Fibroblast of lung (primary cell): ENCODE measurements at places on chromosomes 4 and X.

GRCh38 chr4:120065974-120066516, 603 bp downstream of the MAD2L1 start:
- peak overlapping the region; percentile 79 for H3K4me3 ChIP-seq
- peak overlapping the region; percentile 96 for H3K27ac ChIP-seq
- DNase-seq = no peak
- no peaks in the 10 kb centered on the region for H3K36me3 ChIP-seq
- H3K27me3 ChIP-seq = no peaks in the 10 kb centered on the region

GRCh38 chr4:13627178-13627605, 333 bp downstream of the BOD1L1 start:
- H3K4me1 ChIP-seq = peaks cover 2% of the 10 kb centered on the region
- peak overlapping the region; percentile 91 for H3K27ac ChIP-seq
- no peaks in the 10 kb centered on the region for H3K36me3 ChIP-seq
- peak overlapping the region; percentile 92 for H3K4me3 ChIP-seq
- DNase-seq = peak; percentile 11
- no peaks in the 10 kb centered on the region for H3K27me3 ChIP-seq

DNA sequence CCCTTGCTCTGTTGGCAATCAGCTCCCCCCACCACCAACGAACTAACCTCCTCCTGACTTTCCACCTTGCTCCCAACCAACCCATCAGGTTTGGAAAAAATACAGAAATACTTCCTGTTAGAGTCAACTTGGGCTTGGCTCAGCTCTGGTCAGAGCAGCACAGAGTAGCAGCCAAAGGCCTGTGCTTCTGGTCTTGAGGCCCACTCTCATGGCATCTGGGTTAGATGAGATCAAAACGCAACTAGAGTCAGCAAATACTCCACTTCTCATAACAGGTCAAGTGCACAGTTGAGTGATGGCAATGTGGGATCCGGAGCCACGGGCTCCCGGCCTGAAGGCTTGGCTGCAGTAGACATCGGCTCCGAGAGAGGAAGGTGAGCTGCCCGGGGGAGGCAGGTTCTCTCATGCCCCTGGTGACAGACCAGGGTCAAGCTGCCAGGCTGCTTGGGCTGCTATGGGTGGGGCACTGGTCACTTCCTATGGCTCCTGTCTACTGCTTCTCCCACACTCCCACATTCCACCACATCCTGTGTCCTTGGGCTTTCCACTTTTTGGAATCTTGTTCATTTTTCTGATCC, 34.8 kb downstream of the ZNF185 start:
- H3K36me3 ChIP-seq = no peaks in the 10 kb centered on the region
- no peaks in the 10 kb centered on the region for H3K27me3 ChIP-seq
- no peaks in the 10 kb centered on the region for H3K4me1 ChIP-seq
- DNase-seq = no peak

DNA sequence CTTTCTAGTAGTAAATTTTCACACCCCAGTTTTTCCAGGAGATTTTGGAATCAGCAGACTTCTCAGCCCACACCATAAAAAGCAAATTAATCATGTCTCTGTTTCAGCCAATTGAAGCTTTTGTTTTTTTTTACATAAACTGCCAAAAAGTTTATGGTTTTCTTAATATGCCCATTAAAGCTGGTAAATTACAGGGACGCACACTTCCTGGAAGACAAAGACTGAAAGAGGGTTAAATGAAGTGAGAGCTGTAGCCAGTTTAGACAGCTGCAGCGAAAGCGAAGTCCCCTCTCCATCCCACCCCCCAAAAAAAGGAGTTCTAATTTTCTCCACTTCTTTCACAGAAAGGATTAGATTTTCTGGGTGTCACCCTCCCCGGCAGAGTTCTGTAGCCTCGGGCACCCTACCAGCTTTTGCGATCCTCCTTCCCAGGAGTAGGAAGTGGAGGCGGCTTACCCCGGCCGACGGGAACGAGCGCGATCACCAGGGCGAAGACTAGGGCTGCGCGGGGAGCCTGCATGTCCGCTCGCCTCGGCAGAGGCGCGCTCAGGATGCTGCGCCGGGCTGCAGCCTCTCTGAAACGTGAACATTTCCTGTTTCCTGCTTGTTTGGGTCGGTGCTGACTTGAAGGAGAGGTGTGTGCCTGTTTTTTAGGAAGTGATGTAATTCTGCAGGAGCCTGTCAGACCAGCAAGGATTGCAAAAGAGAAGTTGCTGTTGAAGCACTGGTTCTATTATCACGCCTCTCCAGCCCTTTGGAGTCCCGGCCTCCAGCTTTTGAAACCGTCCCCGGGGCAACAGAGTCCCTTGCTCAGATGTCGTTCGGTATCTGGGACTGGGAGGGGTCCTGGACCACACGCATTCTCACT, at the start of gene TMEM154:
TMEM154 (minus strand) TSS at position 584 of the 868 bp plus-strand sequence; CDS start at position 520, 64 bp downstream.
- H3K36me3 ChIP-seq = no peaks in the 10 kb centered on the region
- H3K4me1 ChIP-seq = peaks cover 3% of the 10 kb centered on the region
- H3K4me3 ChIP-seq = peak within 1 kb of the TSS; percentile 55
- peak; percentile 85 for DNase-seq
- H3K27ac ChIP-seq = peak within 1 kb of the TSS; percentile 6

GRCh38 chr4:170089274-170089667, 485 bp downstream of the AADAT start:
- peak; percentile 49 for DNase-seq
- no peaks in the 10 kb centered on the region for H3K36me3 ChIP-seq
- peak overlapping the region; percentile 34 for H3K27ac ChIP-seq
- H3K4me3 ChIP-seq = peak overlapping the region; percentile 66

- no peaks in the 10 kb centered on the region for H3K36me3 ChIP-seq
- no peak overlapping the region for H3K4me3 ChIP-seq
- DNase-seq = no peak
- H3K27ac ChIP-seq = no peak overlapping the region
- H3K4me1 ChIP-seq = no peaks in the 10 kb centered on the region
Observed at GRCh38 chr4:132026166-132026565, 1122.9 kb upstream of the PCDH10 start.

DNA sequence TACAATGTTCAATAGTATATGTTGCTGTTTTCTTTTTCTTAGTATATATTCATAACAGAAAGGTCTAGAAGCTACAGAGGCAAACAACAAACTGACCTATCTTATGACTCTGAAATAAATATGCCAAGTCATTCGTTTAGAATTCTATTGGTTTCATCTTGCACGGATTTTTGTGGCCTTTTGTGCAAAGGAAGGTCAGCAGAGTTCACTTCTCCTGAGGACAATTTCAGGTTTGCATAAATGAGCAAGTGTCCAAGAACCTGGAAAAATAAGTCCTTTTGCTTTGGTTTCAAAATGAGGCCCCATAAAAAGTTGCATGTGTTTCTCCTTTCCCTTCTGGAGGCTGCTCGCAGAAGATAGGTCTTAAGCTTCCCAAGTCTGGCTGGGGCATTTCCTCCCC, 156.9 kb downstream of the APBB2 start:
- peak; percentile 79 for DNase-seq
- H3K27me3 ChIP-seq = no peaks in the 10 kb centered on the region
- H3K4me1 ChIP-seq = peaks cover 3% of the 10 kb centered on the region
- H3K4me3 ChIP-seq = no peak overlapping the region

DNA sequence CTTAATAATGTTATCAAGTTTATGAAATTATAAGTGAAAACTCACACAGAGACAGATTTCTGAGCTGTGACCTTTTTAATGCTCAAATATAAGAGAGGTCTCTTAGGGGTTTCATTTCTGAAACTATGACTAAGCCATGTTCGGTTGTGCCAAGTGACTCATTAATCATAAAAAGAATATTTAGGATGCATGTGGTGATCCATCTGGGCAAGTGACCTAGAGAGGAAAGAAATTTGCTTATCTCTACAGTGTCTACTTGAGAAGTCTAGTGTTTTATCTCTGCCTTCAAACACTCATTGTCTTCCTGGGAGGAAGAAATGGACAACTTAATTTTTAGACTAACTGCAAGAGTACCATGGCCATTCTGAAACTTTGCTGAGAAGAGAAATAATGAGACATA, 545.3 kb upstream of the GRID2 start:
- no peak overlapping the region for H3K4me3 ChIP-seq
- no peaks in the 10 kb centered on the region for H3K27me3 ChIP-seq
- H3K4me1 ChIP-seq = no peaks in the 10 kb centered on the region
- peak; percentile 76 for DNase-seq

DNA sequence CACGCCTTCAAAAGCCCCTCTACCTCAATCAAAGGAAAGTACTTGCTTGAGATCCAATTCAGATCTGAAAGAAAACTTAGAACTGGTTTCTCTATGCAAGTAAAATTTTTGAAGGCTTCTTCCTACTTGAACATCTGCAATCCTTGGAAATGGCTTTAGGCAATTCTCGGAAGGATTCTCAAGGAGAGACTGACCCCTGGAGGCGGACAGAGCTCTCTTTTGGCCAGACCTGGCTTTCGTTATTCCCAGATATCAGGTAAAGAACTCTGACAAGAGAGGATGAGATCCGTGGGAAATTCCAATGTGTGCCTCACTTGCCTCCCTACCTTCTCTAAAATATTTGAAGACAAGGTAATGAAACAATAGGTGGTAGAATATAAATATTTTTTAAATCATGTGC, 670.3 kb upstream of the FAM241A start:
- H3K36me3 ChIP-seq = no peaks in the 10 kb centered on the region
- no peak overlapping the region for H3K4me3 ChIP-seq
- H3K27ac ChIP-seq = no peak overlapping the region
- no peaks in the 10 kb centered on the region for H3K27me3 ChIP-seq
- peak; percentile 28 for DNase-seq

DNA sequence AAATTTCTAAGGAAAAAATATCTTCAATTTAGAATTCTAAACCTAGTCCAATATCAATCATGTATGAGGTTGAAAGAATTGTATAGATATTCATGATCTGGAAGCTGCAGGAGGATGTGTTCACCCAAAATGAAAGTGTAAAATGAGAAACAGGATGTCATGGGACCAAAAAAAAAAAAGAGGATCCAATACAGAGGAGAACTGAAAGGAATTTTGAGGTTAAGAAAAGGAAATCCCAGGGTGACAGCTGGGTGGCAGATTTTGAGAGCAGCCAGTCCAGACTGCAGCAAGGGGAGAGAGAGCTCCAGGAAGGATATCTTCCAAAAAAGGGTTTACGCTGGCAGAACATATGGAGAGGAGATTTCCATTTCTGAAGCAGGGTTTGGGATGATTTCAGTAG, 38.9 kb downstream of the TLR10 start:
- no peaks in the 10 kb centered on the region for H3K4me1 ChIP-seq
- no peaks in the 10 kb centered on the region for H3K27me3 ChIP-seq
- no peak overlapping the region for H3K4me3 ChIP-seq
- no peaks in the 10 kb centered on the region for H3K36me3 ChIP-seq
- no peak overlapping the region for H3K27ac ChIP-seq
- no peak for DNase-seq

DNA sequence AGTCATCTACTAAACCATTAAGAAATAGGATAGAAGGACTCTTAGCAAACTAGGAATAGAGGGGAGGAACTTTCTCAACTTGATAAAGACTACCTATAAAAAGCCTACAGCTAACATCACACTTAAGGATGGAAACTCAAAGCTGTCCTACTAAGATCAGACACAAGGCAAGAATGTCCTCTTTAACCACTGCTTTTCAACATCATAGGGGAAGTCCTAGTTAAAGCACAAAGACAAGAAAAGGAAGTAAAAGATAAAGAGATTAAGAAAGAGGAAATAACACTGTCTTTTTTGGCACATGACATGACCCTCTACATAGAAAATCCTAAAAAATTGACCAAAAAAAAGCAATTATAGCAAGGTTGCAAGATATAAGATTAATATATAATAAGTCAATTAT, 136.6 kb downstream of the FBXW7 start:
- no peak for DNase-seq

GRCh38 chr4:155889031-155889793, 14.3 kb upstream of the TDO2 start:
- no peaks in the 10 kb centered on the region for H3K36me3 ChIP-seq
- H3K4me3 ChIP-seq = no peak overlapping the region
- peak; percentile 97 for DNase-seq
- H3K27ac ChIP-seq = no peak overlapping the region
- H3K27me3 ChIP-seq = no peaks in the 10 kb centered on the region
- peaks cover 3% of the 10 kb centered on the region for H3K4me1 ChIP-seq

GRCh38 chrX:119389871-119390501, 9.2 kb upstream of the SLC25A43 start:
- DNase-seq = no peak
- no peaks in the 10 kb centered on the region for H3K27me3 ChIP-seq
- no peaks in the 10 kb centered on the region for H3K36me3 ChIP-seq

- no peaks in the 10 kb centered on the region for H3K27me3 ChIP-seq
- no peak for DNase-seq
- H3K4me1 ChIP-seq = no peaks in the 10 kb centered on the region
Observed at GRCh38 chrX:70041993-70042392, 7.7 kb downstream of the AWAT2 start.

GRCh38 chrX:107701493-107702121, 73.3 kb downstream of the PRPS1 start:
- no peak overlapping the region for H3K27ac ChIP-seq
- H3K4me1 ChIP-seq = no peaks in the 10 kb centered on the region
- H3K27me3 ChIP-seq = no peaks in the 10 kb centered on the region

DNA sequence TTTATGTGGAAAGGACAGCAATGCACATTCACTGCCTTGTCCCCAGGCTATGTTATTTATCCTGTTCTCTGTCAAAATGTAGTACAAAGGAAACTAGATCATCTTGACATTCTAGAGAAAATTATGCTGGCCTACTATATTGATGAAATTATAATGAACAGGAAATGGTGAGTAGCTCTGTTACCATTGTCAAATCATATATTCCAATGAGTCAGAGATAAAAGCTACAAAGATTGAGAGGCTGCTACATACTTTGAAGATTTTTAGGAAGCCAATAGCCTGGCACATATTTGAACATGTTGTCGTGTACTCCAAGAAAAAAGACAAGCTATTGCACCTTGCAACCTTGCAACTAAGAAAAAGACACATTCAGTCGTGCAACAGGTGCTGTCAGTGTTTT, 52.7 kb upstream of the TET2 start:
- H3K27ac ChIP-seq = no peak overlapping the region
- DNase-seq = no peak
- H3K4me3 ChIP-seq = no peak overlapping the region
- no peaks in the 10 kb centered on the region for H3K36me3 ChIP-seq
- no peaks in the 10 kb centered on the region for H3K27me3 ChIP-seq
- peaks cover 2% of the 10 kb centered on the region for H3K4me1 ChIP-seq

- H3K36me3 ChIP-seq = no peaks in the 10 kb centered on the region
- no peak for DNase-seq
- H3K4me1 ChIP-seq = no peaks in the 10 kb centered on the region
Observed at GRCh38 chrX:39619182-39620009, 478.4 kb downstream of the BCOR start.

- no peaks in the 10 kb centered on the region for H3K4me1 ChIP-seq
- no peak for DNase-seq
- no peaks in the 10 kb centered on the region for H3K27me3 ChIP-seq
Observed at GRCh38 chr4:110231869-110232268, 33.5 kb upstream of the ELOVL6 start.

- no peaks in the 10 kb centered on the region for H3K4me1 ChIP-seq
- no peaks in the 10 kb centered on the region for H3K27me3 ChIP-seq
- no peak for DNase-seq
- no peak overlapping the region for H3K27ac ChIP-seq
Observed at GRCh38 chr4:127575888-127576287, 56.9 kb upstream of the INTU start.

GRCh38 chrX:144946666-144947065, 300.6 kb upstream of the SPANXN1 start:
- no peaks in the 10 kb centered on the region for H3K27me3 ChIP-seq
- no peak overlapping the region for H3K4me3 ChIP-seq
- no peak overlapping the region for H3K27ac ChIP-seq
- DNase-seq = no peak
- H3K36me3 ChIP-seq = no peaks in the 10 kb centered on the region
